ENCODE measurements at places on chromosomes 3 and 15. TPM values are rescaled to one million over a fixed set of nuclear protein-coding genes. Genes with fewer than 3 reads are reported as not detected.

- DNase-seq, result no peak
Measured at GRCh38 chr15:51828621-51829375, 655 bp upstream of the TMOD3 start.

- DNase-seq, result peak; percentile 92
Measured at GRCh38 chr15:68875377-68876116, 54.8 kb upstream of the SPESP1 start.

GRCh38 chr3:117633207-117633606 is 923.6 kb downstream of the TUSC7 start:
- DNase-seq, result no peak

- no peak for DNase-seq
Measured at GRCh38 chr3:190119461-190120268, 1.0 kb downstream of the P3H2 start.

- DNase-seq, result no peak
Measured at GRCh38 chr3:104106276-104106675, 1260.4 kb upstream of the ALCAM start.

GRCh38 chr3:157285141-157285540 is 125.2 kb upstream of the CCNL1 start:
- no peak for DNase-seq

DNA sequence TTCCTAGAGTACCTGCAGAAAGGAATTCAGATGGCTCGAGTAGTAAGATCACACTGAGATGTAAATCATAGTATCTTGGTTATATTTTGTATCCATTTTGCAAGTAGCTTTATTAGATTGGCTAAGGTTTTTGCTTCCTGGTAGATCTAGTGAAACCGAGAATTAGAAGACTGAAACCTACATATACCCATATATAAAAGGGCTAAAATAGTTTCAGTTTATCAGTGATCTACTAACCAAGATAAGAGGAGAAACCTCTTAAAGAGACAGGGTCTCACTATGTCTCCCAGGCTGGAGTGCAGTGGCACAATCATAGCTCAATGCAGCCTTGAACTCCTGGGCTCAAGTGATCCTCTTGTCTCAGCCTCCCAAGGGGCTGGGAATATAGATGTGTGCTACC is 135.3 kb downstream of the PCCB start:
- DNase-seq, result no peak

DNA sequence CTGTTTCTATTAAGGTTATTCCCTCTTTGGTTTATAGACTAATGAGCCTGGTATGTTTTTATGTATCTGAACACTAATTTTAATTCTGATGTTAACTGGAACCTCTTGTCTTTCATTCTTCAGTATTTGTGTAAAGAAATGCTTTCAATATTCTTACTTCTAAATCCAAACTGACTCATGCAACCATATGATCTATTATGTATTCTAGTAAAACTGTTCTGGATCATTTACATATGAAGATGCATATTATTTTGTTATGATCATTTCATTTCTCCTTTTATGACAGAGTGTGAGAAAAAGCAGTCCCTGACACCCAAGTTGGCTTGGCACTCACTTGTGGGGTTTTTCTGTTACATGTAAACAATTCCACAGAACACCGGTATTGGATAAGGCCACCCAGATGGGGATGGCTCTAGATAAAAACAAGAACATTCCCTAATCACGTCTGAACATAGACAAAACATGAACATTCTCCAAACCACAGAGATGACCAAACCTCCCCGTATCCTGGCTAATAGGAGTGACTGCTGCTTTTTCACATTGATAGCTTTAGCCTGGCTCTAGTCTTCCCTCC is 72.2 kb upstream of the EPHB3 start:
- DNase-seq, result peak; percentile 36

- no peak for DNase-seq
Measured at GRCh38 chr3:19342389-19342788, 194.1 kb downstream of the KCNH8 start.

DNA sequence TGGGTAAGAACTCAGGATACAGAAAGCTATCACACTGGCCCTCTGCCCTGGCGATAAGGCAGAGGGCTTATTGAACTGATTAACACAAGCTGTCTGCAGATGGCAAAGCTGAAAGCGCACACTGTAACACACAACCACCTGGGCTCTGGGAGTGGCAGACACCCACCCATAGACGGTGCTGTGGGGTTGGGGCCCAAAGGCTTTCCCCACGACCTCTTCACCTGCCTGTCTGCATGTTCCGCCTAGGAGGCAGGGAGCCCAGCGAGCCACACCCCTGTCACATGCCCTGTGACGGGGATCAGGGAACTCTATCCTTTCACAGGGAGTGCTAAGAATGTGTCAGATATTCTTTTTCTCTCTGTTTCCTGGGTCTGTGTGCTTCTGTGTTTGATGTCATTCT is 12.1 kb upstream of the TFG start:
- DNase-seq, result no peak

DNA sequence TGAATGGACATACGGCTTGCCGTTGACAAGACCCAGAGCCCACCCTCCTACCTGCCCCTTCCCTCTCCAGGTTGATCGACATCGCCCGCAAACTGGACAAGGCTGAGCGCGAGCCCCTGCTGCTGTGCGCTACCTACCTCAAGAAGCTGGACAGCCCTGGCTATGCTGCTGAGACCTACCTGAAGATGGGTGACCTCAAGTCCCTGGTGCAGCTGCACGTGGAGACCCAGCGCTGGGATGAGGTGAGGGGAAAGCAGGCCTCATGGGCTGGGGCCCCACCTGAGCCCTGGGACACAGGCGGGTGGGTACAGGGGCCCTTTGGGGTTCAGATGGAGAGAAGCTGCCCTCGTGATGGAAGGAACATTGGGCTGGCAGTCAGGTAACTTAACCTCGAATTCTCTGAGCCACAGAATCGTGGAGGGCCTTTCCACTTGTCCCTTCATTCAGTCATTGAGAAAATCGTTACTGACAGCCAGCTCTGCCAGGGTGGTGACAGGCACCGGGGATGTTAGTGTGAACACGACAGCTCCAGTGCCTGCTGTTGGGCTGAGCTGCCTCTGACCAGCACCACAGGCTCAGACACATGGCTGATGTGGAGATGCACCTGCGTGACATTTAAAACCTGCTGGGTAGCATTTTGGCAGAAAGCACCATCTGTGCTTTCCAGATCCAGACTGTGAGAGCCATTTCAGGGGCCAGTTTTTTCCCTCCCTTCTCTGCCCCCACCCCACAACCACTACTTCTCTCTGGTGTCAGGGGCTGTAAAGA is 25.6 kb upstream of the RHO start:
- no peak for DNase-seq

DNA sequence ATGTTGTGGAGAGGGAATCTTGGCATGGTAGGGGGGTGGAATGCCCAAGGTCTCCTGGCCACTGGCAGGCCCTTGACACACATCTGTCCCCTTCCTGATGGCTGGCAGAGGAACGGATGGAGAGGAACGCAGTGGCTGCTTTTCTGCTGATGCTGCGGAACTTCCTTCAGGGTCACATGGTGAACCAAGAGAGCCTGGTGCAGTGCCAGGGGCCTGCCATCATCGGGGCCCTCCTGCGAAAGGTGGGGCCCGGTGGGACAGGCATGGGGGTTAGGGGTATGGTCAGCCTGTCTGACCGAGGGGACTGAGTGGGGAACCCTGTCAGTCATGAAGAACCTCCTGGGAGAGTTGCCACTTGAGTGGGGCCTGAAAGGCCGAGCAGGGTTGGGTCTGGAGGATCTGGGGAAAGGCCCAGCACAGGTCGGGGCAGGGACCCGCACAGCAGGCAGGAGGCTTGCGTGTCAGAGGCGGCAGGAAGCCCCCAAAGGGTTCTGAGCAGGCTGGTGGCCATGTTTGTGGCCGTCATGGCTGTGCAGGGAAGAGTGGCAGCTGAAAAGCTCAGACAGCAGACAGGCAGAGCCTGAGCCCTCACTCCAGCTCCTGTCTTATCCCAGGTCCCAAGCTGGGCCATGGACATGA is 18.1 kb downstream of the NBEAL2 start:
- DNase-seq, result no peak

GRCh38 chr3:106624154-106624553 is 753.1 kb upstream of the CCDC54 start:
- no peak for DNase-seq

DNA sequence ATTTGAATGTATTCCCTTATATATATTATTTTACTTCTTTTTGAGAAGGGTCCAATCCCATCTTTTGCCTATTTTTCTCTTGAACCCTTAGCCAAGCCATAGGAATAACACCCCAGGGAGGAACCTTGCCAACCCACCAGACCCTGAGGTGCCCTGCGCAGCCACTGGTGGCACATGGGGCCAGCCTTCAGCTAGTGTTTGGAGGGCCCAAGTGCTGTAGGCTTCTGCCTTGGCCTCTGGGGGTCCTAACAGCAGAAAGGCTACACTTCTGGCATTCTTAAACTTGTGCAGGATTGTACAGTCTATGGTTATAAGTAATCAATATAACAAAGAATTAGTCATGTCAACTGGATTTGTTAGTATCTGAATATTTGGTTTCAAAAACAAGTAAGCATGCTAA is 34.5 kb downstream of the RUVBL1 start:
- DNase-seq, result no peak

DNA sequence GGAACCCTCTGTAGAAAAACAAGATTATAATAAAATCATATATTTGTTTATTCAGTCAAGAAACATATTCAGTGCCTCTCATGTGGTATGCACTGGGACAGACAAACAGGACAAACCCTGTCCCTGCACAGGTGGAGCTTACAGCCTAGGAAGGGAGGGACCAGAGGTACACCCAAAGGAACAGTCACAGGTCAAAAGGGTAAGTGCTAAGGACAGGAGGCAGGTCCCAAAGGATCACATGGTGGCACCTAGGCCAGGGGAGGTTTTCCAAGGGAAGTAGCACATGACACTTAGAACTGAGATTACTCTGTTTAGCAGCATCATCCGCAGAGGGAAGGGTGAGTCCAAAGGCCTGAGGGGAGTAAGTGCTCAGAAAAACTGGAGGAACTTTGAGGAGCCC is 254.4 kb upstream of the ARRDC4 start:
- DNase-seq, result no peak

DNA sequence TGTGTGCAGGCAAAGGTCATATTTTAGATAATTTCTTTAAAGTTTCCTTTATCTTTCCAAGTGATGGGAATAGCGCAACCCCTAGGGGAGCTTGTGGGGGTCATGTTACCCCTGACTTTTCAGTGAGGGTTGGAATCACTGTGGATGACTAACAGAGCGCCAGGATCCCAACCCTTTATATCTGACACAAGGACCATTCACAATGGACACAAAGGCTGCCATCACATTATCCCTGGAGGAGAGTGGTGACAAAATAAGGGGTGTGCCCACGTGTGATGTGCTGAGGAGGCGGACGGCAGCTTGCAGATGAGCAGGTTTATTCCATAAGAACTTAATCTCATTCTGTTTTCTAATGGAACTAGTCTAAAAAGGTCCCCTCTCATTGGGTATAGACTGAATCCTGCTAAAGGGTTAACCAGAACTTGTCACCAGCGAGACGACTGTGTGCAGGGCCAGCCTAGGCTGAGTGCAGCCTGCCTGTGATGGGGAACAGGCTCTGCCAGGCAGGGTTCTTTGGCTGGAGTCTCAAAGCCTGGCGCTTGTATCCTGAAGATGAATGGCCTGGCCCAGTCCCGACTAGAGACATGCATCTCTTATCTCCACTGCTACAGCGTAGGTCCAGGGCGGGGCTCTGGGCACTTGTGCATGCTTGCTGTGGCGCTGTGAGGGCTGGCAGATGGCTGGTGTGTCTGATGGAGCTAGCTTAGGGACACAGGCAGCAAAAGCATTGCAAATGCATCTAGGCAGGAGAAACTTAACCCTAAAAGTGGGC is 50.2 kb downstream of the CHDH start:
- no peak for DNase-seq

DNA sequence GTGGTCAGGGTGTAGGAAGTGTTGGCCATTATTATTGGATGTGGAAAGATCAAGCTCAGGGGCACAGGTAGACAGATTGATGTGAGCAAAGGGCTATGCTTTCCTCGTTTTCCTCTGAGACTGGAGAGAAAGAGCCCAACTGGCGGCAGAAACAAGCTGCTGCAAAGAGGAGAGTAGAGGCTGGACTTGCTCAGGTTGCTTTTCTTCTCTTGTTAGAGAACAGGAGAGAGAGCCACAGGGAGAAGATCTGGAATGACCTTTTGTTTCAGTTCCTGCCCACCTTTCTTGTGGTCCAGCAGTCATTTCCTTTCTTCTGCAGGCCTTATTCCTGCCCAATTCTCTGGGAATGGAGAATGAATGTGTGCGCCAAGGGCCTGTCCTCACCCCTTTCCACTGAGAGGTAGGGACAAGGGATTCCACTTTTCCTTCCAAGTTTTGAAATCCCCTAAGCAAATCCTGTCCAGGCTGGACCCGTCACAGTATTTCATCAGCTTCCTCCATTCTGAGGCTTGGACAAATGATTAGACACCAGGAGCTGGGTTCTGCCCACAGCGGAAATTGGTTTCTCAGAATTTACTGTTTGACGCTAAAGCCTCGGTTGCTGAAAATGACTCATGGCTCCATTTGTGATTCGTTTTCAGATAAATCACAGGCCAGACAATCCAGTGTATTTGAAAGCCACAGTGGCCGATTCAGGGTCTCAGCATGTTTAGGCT is 16.1 kb downstream of the ZNF80 start:
- DNase-seq, result peak; percentile 7

GRCh38 chr15:64112073-64112772 is 16.4 kb downstream of the SNX1 start:
- no peak for DNase-seq

GRCh38 chr15:90231028-90232017 is 2.4 kb downstream of the CIB1 start:
- DNase-seq, result no peak

- no peak for DNase-seq
Measured at GRCh38 chr3:42666577-42666998, 13.1 kb downstream of the ZBTB47 start.

GRCh38 chr3:167502401-167502800 is 28.6 kb upstream of the SERPINI2 start:
- DNase-seq, result no peak

The CLDN11 gene
- total RNA-seq, result 411 TPM

The IL16 gene
- 0.32 TPM for total RNA-seq

The UBL7 gene
- total RNA-seq, result 42.7 TPM

The MAPKBP1 gene
- 36.7 TPM for total RNA-seq

The THRB gene
- total RNA-seq, result 5.2 TPM

The KNG1 gene
- total RNA-seq, result not detected

The OCA2 gene
- under 0.01 TPM for total RNA-seq

The CFAP44 gene
- 1.9 TPM for total RNA-seq

The C3orf22 gene
- not detected for total RNA-seq

The MASP1 gene
- 198 TPM for total RNA-seq

The ATRIP gene
- 5.5 TPM for total RNA-seq

The RASL12 gene
- under 0.01 TPM for total RNA-seq

The NGLY1 gene
- 36.3 TPM for total RNA-seq

The MLF1 gene
- 6.1 TPM for total RNA-seq

Data from fibroblast of villous mesenchyme (primary cell).